IMR-90 (cell line): ENCODE measurements at places on chromosomes 16 and 17.
A peak's percentile ranks its signal among the peaks of the same experiment; 100 is the strongest.

DNA sequence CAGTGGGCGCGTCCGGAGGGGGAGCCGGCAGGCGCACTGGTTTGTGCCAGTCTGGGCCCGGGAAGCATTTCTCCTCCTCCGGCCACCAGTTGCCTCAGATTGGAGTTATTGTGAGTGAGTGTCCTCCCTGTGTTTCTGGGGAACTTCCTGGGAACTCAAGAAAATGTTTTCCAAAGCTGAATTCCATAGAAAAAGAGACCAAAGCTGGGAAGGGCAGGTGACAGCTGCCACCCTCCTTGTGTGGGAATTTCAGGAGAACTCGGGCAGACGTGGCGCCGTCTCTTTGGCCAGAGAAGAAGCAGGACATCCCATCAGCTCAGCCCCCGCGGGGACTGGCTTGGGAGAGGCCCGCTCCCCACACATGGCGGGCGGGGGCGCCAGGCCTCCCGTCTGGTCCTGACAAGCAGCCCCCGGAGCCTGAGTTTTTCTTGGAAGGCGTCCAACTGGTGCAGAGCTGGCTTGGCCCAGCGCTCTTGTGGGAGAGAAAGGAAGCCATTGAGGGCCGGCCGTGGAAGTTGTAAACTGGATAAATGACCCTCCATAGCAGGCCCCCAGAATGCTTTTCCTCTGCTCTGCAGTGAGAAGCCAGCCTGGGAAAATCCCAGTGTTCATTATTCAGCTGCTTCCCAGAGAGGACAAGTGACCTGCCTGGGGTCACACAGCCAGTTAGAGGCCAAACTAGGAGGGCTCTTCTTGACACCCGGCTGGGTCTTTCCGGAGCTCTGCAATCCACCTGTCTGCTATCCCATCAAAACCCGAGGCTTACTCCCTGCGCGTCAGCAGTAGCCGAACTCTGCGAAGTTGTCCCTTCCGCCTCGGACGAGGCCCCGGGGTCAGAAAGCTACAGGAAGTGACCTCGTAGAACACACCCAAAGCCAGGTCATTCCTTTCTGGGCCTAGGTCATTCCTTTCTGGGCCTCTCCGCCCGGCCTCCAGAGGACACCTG lies 39.2 kb upstream of the GSE1 start:
- H3K27ac ChIP-seq, result no peak overlapping the region
- DNase-seq, result peak; percentile 78
- peaks cover 20% of the 10 kb centered on the region for H3K4me1 ChIP-seq
- peaks cover 4% of the 10 kb centered on the region; the same call in 1 of the 2 replicates for H3K36me3 ChIP-seq
- H3K4me3 ChIP-seq, result no peak overlapping the region

- peak overlapping the region; percentile 80 for H3K4me3 ChIP-seq
- peaks cover 7% of the 10 kb centered on the region; the same call in 1 of the 2 replicates for H3K4me1 ChIP-seq
- peaks cover 8% of the 10 kb centered on the region for H3K36me3 ChIP-seq
- DNase-seq, result peak; percentile 21
- H3K27me3 ChIP-seq, result no peaks in the 10 kb centered on the region
Observed at GRCh38 chr17:7932483-7932891, 481 bp downstream of the CNTROB start.

DNA sequence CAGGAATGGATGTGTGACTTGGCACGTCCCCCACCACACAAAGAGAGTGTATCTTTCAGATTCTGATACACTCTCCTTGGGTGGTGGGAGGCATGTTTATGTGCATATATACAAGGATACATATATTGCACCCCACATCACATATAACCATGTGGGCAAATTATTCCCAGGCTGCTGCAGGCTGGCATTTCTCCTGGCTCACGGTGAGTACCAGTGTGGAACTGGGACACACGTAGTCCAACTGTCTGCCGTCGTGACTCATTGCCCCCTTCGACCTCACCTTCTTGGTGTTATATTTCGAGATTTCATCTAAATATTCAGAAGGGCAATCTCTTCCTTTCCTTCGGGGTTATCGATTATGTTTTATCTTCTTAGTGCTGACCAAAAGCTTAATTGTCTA lies 24.4 kb downstream of the ARHGAP44 start:
- no peak for DNase-seq
- H3K4me3 ChIP-seq, result no peak overlapping the region
- no peaks in the 10 kb centered on the region for H3K36me3 ChIP-seq
- H3K27ac ChIP-seq, result no peak overlapping the region
- H3K27me3 ChIP-seq, result no peaks in the 10 kb centered on the region

GRCh38 chr16:60755907-60756306 lies 1280.3 kb downstream of the CDH8 start:
- no peaks in the 10 kb centered on the region for H3K4me1 ChIP-seq
- no peak for DNase-seq
- no peak overlapping the region for H3K27ac ChIP-seq
- H3K27me3 ChIP-seq, result no peaks in the 10 kb centered on the region
- no peak overlapping the region for H3K4me3 ChIP-seq

DNA sequence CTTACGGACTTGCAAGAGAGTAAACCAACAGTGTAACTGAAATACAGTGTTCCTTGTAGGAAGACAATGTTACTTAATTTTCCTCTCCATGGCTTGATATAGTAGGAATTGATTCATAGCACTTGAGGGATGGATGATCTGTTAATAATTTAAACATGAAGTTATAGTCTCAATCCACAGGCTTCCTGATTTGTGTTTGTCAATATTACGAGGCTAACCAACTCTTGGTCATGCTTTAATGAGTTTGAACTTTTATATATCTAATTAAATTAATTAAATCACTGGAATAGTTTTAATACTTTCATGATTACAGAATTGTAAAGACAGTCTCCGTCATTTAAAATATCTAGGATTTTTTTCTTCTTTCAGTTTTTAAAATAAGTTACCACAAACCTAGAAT lies 112.0 kb upstream of the HAS3 start:
- peaks cover 16% of the 10 kb centered on the region for H3K4me1 ChIP-seq
- H3K27ac ChIP-seq, result peak overlapping the region; percentile 47; the same call in 1 of the 2 replicates
- H3K4me3 ChIP-seq, result no peak overlapping the region
- DNase-seq, result no peak
- no peaks in the 10 kb centered on the region for H3K36me3 ChIP-seq
- no peaks in the 10 kb centered on the region for H3K27me3 ChIP-seq

GRCh38 chr17:77203436-77203835 lies 62.7 kb downstream of the SEC14L1 start:
- no peak for DNase-seq
- H3K27me3 ChIP-seq, result no peaks in the 10 kb centered on the region
- H3K4me3 ChIP-seq, result no peak overlapping the region
- no peak overlapping the region for H3K27ac ChIP-seq

DNA sequence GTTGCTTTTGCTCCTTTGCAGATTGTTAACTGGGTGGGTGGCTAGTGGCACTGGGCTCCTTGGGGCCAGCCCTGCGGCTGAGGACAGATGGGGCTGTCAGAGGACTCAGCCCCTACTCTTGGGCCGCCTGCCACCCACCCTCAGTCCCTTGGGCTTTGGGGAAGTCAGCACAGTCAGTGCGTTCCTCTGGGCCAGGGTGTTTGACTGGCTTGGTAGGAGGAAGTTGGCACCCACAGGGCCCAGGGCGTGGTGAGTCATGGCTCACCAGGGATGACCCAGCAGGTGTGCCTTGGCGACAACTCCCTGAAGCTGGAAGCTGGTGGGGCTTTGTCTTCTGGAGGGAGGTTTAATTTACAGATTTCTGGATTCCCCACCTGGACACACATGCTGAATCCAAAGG lies 32.4 kb downstream of the HAPSTR1 start:
- no peak for DNase-seq
- H3K4me1 ChIP-seq, result peaks cover 21% of the 10 kb centered on the region
- no peaks in the 10 kb centered on the region for H3K27me3 ChIP-seq
- H3K27ac ChIP-seq, result no peak overlapping the region

DNA sequence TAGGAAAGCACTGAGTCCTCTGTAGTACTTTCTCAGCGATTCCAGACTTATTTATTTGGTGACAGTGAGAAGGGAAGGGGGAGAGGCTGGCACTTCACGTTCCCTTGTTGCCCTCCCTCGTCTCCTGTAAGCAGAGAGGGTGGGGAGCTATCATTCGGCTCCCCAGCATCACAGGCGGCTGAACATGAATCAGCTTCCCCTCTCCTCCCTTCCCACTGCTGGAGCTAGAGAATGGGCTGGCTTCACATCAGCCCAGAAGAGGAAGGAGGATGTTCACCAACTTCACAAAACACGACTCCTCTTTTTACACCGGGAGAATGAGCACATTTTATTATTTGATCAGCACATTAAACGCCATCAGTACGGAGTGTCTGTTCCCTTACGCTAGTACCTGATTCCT lies 6.7 kb upstream of the CMIP start:
- no peaks in the 10 kb centered on the region for H3K4me1 ChIP-seq
- H3K27ac ChIP-seq, result no peak overlapping the region
- DNase-seq, result no peak

DNA sequence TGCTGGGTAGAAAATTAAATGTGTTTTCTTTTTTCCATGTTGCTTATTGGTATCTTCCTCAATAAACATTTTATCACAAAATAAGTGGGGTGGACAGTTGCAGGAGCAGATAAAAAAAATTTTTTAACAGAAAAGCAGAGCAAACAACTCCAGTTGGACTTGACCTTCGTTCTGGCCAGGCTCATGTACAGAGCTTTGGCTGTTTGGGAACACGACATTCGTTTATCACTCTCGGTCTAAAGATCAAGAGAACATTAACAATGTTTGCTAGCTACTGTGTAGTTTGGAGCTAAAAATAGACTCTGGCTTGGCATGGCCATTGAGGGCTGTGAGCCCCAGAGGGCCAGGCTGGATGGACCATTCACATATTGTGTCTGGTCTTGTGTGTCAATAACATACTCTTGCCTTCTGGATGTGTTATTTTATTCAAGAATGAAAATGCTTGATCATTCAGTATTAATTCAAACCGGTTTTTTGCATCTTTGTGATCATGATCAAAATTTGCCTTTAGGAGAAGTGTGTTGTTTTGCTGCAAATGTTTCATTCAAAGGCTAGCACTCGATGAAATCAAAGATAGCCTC lies 56.6 kb downstream of the TMEM186 start:
- no peaks in the 10 kb centered on the region for H3K4me1 ChIP-seq
- no peak overlapping the region for H3K4me3 ChIP-seq
- no peak overlapping the region for H3K27ac ChIP-seq

DNA sequence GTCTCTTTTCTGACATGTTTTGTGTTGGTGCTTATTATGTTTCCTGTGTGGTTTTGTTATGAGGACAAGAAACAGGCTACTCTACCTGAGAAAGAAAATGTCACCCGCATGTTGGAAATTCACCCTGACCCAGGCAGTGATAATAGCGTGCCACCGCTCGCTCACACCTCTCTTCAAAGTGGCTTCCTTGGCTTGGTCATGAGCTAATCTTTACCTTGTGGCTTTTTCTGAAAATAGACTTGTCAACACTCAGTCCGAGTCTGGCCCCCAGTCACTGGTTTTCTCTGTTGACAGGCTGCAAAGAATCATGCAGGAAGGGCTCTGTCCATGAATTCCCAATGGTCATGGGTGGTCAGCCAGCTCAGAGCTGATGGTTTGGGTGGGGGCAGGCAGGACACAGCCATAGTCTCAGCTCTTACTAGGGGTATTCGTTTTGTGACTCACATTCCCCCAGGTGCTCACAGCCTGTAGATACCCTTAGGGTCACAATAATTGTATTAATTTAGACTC lies 121.3 kb upstream of the CACNG5 start:
- H3K4me3 ChIP-seq, result no peak overlapping the region
- no peaks in the 10 kb centered on the region for H3K4me1 ChIP-seq
- no peaks in the 10 kb centered on the region for H3K27me3 ChIP-seq
- H3K27ac ChIP-seq, result no peak overlapping the region
- peaks cover 10% of the 10 kb centered on the region for H3K36me3 ChIP-seq
- no peak for DNase-seq

GRCh38 chr16:64217789-64218535 lies 903.9 kb downstream of the CDH11 start:
- no peak overlapping the region for H3K4me3 ChIP-seq
- H3K27ac ChIP-seq, result no peak overlapping the region
- H3K4me1 ChIP-seq, result no peaks in the 10 kb centered on the region
- H3K27me3 ChIP-seq, result peaks cover 2% of the 10 kb centered on the region; the same call in 1 of the 2 replicates

DNA sequence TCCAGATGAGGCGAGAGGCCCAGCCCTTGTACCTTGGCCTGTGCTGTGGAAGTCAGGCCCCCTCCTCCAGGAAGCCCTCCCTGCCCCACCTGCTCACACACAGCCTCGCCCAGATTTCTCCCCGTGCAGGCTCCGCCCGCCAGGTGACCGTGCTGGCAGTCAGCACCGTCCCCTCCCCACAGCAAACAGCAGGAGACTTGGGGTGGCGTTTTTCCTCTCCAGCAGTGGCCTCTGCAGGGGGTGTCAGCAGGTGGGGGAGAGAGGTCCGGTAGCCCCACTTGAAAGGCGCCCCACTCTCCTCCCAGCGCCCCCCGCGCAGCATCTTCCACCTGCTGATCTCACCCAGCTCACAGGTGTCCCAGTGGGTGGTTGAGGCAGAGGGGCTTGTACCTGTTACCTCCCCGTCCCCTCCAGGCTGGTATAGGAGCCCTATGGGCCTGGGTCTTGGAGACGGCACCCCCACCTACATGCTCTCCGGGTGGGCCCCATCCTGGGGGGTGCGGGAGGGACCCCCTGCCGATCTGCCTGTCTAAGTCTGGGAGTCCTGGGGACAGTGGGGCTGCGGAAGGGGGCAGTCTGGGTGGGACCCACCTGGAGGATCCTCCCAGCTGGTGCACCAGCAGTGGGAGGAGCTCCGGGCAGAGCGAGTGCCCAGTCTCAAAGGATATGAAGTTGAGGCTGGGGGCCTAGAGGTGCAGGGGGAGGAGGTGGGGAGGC lies 4.2 kb upstream of the C1QTNF8 start:
- 0 out of 2 replicates have a peak, but pooled peaks cover 2% of the 10 kb centered on the region for H3K4me1 ChIP-seq
- H3K27ac ChIP-seq, result no peak overlapping the region
- DNase-seq, result no peak
- no peaks in the 10 kb centered on the region for H3K36me3 ChIP-seq
- no peak overlapping the region for H3K4me3 ChIP-seq
- peaks cover 20% of the 10 kb centered on the region; the same call in 1 of the 2 replicates for H3K27me3 ChIP-seq

DNA sequence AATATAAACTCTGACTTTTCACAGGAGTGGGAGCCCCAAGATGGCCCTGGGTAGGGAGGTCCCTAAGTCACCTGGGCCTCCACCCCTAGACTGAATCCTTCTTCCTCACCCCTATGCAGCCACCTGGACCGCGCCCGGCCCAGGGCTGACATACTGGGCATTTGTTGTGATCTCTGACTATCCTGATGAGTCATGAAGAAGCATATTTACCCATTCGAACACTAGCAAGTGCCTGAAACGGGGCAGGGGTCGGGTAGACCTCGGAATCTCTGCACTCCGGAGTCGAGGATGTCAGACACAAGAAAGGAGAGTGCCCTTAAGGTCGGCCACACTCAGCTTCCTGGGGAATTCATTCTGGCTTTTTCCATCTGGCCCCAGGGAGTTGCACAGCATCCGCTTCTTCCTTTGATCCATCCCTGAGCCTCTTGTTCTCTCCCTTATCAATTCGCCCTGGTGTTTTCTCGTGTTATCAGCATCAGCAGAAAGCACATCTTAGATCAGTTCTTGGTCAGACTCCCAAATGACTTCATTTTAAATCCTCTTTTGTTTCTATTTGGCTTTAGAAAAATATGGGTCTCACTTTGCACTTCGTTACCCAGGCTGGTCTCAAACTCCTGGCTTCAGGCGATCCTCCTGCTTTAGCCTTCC lies 10.4 kb downstream of the METTL22 start:
- no peak overlapping the region for H3K27ac ChIP-seq
- H3K36me3 ChIP-seq, result peaks cover 68% of the 10 kb centered on the region
- no peaks in the 10 kb centered on the region for H3K4me1 ChIP-seq

GRCh38 chr16:11542069-11542744 lies 44.5 kb downstream of the LITAF start:
- H3K36me3 ChIP-seq, result no peaks in the 10 kb centered on the region
- no peak overlapping the region for H3K4me3 ChIP-seq
- peaks cover 5% of the 10 kb centered on the region for H3K4me1 ChIP-seq
- peak; percentile 45 for DNase-seq
- H3K27me3 ChIP-seq, result no peaks in the 10 kb centered on the region

- H3K27ac ChIP-seq, result no peak overlapping the region
- H3K27me3 ChIP-seq, result no peaks in the 10 kb centered on the region
- H3K36me3 ChIP-seq, result peaks cover 47% of the 10 kb centered on the region
- no peaks in the 10 kb centered on the region for H3K4me1 ChIP-seq
Observed at GRCh38 chr17:31869797-31870568, 10.9 kb upstream of the COPRS start.
